GM23248 (cell line): ENCODE measurements at places on chromosomes 16 and 17.

DNA sequence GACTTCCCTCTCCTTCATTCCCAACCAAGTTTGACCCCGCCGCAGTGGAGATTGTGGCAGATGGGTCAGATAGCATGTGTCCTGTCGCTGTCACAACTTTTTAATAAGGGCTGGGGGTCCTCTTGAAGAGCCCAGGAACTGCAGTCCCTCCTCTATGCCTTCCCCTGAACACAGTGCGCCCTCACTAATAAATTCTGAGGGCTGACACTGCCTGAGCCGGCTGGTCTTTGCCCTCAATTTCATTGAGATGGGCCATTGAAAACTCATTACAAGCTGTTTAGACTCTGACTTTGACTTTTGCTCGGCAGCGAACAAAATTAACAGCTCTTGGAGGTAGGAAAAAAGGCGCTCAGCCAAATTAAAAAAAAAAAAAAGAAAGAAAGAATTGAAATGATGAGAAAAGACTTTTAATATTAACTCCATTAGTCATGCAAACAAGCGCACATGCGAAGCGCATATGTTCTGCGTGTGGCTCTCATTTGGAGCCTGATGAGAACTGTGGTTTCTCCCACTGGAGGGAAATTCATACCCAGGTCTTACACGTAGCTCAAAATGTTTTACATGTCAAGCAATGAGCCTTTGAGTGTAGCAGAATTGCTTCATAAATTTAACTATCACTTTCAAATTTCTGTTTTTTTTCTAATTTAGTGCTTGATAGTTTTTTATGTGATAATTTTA, 704.7 kb downstream of the WWOX start:
- DNase-seq, result no peak

DNA sequence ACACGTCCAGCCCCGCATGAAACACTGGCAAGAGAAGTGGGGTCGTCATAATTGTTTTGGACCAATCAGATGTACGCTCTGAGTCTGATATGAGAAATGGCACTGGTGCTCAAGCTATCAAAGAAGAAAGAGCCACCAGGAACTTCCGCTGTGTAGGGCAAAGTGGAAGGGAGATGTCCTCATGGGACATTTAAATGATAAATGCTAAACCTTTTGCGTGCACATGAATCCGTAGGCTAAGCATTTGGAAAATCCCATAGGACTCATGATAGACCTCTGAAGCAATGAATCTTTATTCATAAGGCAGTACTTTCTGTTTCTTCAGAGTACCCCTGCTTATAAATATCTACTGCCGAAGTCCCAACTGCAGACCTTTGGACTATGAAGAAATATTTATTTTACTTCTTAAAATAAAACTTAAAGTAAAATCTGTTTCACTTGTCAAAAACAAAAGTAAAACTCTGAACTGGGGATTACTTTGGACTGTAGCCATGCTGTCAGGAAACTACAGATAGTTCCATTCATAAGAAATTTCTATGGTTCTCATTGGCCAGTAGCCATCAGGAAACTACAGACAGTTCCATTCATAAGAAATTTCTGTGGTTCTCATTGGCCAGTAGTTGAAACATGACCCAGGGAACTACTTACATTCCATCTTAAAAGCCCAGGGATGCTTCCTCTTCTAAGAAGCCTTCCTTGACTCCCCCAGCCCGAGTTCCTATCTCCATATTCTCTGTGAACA, 335.1 kb downstream of the HS3ST4 start:
- DNase-seq, result no peak

GRCh38 chr16:86806838-86807351, 228.5 kb downstream of the FOXL1 start:
- no peak for DNase-seq

GRCh38 chr17:44086364-44087311, 16.1 kb downstream of the G6PC3 start:
- peak; percentile 99 for DNase-seq

GRCh38 chr16:10485159-10485558, 95.2 kb downstream of the EMP2 start:
- DNase-seq, result no peak
